LNCaP clone FGC (cell line): ENCODE measurements at places on chromosomes 6 and 20.

GRCh38 chr6:149484733-149485700 lies at the start of gene ZC3H12D:
Gene ZC3H12D (minus strand): TSS chr6:149485014. CDS start chr6:149474543, 10,471 bp downstream.
- no peak for DNase-seq

DNA sequence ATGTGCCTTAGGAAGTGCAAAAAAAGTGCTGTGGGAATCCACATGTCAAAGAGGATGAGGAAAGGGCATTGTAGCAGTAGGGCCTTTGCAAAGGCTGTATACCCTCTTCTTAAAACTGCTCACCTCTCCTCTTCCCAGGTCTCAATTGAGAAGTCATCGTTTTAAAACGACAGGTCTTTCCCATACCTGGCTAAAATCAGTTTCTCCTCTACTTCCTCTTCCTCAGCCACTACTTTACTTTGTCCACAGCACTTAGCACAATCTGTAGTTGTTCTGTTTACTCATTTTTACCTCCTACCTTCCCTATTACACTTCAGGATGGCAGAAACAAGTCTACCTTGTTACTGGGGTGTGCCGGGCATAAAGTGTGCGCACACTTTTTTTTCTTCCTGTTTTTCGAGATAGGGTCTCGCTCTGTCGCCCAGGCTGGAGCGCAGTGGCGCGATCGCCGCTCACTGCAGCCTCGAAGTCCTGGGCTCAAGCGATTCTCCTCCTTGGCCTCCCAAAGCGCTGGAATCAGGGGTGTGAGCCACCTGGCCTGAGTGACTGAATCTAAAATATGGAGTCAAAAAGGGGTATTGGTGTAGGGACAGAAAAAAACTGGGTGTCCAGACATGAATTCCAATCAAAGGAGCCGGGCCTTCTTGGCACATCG lies 9.8 kb upstream of the ELOVL5 start:
- DNase-seq, result no peak

DNA sequence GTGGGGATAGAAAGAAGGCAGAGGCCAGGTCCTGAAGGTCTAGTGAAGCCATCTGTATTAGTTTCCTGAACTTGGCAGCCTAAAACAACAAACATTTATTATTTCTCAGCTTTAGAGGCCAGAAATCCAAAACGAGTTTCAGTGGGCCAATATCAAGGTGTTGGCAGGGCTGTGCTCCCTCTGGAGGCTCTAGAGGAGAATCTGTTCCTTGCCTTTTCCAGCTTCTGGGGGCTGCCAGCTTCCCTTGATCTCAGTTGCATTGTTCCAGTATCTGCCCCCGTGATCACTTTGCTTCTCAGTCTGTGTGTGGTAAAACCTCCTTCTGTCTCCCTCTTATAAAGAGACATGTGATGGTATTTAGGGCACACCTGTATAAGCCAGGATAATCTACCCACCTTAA lies 82.4 kb downstream of the MAFB start:
- DNase-seq, result no peak

DNA sequence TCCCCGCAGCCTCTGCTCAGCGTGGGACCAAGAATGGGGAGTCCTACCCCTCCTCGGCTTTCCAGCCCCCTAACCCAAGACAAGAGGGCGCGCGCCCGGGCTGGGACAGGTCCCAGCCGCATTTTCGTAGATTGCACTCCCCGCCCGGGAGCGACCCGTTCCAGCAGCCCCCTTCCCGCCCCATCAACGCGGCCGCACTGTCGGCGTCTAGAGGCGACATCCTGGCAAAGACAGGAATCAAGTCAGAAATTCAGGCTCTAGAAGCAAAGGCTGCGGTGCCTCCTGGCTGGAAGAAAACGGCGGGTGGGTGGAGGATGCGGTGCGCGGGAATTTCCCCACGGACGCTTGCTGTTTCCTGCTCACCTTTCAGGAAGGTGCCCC lies 957 bp downstream of the PROKR2 start:
- no peak for DNase-seq

GRCh38 chr20:24937579-24937978 lies 11.5 kb upstream of the CST7 start:
- no peak for DNase-seq

- DNase-seq, result no peak
These were observed 2.5 kb upstream of the PAQR8 start for GRCh38 chr6:52359403-52359802.

DNA sequence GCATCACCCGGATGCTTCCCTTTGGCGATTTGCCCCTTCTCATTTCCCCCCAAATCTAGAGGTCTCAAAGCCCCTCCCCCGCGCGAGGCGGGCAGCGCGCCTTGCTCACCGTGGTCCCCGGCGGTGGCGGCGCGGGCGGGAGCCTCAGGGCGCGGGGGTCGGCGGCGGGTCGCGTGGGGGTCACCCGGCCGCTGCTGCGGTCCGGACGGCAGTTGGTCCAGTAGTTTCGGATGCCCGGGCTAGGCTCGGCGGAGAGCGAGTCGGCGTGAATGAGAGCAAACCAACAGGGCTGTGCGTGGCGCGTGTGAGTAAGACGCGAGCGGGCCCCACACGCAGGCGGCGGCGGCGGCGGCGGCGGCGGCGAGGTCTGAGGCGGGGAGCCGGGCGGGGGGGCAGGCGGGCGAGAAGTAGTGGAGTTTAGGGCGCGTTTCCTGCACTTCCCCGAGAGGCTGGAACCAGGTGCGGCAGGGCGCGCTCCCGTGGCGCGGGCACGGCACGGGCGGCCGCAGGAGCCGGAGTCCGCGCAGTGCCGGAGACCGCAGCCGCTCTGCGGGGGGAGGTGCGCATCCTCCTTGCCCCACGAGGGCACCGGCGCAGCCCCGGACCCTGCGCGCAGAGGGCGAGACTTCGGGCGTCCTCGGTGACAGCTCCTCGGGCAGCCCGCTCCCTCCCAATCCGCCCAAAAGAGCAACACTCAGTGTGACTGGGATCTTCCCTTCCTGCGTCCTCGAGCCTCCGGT lies 567 bp downstream of the HS3ST5 start:
- no peak for DNase-seq

DNA sequence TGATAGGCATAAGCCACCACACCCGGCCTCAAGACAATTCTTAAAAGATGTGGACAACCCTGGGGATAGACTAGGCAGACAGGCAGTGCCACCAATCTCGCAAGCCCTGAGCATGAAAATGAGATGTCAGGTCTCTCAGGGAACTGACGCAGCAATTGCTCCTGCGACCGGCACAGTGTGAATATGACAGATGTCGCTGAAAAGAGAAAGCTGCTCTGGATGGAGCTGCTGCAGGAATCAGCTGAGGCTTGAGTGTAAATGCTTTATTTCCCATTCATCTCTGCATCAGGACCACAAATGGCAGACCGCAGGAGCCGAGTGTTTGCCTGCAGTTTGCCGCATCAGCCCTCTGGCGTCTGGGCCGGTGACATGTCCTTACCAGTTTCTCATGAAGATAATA lies 68.4 kb downstream of the TFAP2C start:
- DNase-seq, result no peak

DNA sequence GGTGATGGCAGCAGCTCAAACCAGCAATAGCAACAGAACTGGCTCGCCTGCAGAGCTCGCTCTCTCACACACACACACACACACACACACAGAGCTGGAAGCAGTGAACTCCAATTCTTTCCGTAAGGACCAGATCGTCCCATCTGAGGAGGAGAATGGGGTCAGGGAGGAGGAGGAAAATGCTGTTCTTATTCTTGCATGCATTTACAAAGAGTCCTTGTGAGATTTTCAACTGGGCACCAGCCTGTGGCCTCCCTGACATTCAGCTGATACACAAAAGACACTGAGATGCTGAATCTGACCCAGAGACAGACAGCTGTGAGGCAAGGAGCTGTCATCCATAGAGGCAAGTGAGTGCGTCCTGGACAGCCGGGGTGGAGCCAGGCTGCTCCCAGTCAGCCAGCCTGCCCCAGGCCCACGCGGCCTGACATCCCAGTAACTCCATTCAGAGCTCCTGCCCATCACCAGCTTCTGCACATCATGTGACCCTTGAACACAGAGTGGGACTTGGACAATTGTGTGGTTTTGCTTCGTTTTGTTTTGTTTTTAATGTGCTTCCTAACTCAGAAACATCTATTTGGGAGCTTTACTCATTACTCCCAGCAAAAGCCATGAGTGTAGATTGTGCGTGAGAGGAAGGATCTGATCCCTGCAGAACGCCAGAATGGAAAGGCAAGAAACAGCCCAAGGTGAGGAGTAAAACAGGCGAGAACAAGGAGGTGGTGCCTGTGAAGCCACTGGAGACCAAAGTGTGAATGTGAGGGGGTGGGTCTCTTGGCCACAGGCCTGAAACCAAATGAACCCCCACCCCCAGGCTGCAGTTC lies 2.1 kb downstream of the SERPINB9 start:
- DNase-seq, result no peak

DNA sequence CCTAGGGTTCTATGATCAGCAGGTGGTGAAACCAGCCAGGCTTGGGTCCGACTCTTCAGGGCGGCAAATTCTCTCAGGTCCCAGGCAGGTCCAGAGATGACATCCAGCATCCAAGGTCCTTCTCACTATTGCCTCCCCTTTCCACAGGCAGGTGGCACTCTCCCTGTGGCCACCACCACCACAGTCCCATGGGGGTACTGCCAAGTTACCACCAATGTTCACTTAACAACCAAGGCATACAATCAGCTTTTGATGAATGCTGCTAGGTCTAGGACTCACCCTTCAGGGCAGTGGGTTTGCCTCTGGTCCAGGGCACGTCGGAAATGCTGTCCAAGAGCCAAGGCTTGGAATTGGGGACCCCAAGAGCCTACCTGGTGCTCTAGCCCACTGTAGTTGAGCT lies 40.4 kb upstream of the UTRN start:
- DNase-seq, result no peak
